ENCODE measurements at places on chromosomes 4 and X.

DNA sequence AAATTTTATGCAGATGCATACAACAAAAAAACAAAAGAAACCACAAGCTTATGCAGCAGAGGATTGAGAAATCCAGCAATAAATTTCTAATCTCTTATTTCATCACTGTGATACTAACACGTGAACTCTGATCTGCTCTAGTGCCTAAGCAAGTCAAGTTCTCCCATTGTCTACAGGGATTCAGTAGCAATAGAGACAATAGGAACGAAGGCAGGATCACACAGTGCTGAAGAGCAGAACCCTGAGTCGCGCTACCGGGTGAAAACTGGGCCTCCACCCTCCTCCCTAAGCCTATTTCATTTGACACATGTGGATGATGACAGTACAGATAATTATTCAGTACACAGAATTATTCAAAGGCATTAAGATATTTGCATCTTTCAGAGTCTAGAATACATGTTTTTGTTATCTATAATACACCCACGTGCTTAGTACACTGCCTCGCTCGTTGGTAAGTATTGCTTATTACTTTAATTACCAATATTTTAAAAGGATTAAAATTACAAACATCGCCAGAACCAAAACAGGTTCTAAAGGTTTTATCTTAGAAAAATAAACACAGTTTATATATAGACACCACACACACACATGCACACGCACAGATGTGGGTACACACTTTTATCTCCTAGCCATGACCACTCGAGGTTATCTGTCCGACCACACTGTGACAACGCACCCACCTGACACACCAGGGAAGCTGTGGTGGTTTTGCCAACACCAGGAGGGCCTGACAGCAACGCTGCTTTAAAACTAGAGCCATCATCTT lies 60.1 kb downstream of the RFC1 start:
- peak; percentile 68 for DNase-seq

DNA sequence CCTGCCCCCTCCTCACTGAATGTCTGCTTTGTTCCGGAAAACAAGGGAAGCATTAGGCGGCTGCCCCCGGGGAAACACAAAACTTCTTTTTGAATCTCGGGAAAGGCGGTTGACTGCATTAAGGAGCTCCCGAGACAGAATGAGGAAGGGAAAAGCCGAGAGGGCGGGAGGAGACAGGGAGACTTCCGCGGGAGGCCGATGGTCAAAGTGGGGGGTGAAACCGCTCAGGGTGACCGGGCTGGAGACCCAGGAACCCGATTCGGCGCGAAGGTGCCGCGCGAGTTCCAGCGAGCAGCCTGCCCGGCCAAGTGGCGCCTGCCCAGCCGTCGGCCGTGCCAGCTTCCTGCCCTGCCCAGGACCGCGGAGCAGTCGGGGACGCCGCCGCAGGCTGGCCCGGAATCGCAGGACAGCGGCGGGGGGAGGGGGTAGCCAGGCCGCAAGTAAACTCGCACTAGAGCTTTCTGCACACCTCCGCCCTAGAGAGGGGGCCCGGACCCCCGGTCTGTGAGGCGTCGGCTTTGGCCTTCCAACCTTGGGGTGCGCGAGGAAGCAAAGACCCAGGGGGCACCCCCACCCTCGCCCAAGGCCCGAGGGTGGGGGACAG lies 55.1 kb upstream of the BCOR start:
- peak; percentile 52 for DNase-seq

DNA sequence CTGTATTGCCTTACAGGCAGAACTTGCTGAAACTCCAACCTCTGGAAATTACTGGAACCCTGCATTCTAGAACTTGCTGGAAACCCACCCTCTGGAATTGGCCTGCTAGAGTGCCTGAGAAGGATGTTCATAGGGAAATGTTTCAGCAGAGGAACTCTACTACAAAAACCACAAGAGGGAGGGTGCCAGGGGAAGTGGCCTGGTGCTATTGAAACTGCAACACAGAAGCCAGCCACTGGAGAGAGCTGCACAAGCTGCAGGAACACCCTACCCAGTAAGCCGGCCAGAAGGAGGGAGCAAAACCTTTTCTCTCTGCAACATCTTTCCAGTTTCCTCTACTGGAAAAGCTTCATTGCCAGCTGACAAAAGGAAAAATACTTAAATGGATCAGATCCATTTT lies 2.5 kb upstream of the BRWD3 start:
- DNase-seq: peak; percentile 48

DNA sequence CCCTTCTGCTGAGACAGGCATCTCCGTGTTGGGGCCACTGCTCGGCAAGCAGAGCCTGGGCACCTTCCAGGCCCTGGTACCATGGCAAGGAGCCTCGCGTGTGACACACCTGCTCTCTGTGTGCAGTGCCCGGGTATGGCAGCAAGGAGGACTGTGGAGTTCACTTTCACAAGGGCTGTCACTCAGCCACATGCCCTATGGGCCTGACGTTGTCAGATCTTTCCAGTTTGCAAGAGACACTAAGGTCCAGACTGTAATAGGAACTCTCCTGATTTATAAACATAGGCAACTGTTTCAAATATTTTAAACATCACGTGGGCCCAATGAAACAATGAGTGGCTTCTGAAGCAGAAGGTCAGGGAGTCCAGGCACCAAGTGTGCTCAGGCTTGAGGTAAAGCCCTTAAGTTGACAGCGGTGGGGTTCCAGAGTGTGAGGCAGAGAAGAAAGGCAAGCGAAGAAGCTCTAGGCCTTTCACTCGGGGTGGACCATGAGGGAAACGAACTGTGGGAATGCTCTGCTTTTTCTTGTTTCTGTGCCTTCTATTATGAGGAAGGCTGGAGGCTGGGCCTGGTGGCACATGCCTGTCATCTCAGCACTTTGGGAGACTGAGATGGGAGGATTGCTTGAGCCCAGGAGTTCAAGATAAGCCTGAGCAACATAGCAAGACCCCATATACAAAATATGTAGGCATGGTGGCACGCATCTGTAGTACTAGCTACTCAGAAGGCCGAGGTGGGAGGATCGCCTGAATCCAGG lies 108.6 kb upstream of the TRIM2 start:
- DNase-seq: no peak

GRCh38 chrX:15911734-15912550 lies 57.3 kb upstream of the AP1S2 start:
- peak; percentile 56 for DNase-seq

DNA sequence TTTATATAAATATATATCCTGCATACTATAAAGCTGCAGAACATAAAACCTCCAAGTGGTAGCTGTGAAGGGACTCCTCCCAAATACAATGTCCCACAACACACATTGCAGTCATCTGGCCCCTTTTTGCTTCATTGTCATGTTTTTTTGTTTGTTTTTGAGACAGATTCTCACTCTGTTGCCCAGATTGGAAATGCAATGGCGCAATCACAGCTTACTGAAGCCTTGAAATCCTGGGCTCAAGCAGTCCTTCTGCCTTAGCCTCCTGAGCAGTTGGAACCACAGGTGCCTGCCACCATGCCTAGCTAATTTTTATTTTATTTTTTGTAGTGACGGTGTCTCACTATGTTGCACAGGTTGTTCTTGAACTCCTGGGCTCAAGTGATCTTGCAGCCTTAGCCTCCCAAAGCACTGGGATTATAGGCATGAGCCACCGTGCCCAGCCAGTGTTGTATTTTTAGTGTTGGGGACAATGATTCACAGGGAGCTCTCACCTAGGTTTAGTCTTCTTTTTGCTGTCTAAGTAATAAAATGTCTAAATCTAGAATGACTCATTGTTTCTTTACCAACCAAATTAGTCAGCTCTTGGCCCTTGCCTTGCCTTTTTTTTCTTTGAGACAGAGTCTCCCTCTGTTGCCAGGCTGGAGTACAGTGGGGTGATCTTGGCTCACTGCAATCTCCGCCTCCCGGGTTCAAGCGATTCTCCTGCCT lies 24.0 kb upstream of the XIAP start:
- DNase-seq: no peak

- no peak for DNase-seq
Measured at GRCh38 chrX:19630776-19631707, 115.7 kb upstream of the MAP3K15 start.

DNA sequence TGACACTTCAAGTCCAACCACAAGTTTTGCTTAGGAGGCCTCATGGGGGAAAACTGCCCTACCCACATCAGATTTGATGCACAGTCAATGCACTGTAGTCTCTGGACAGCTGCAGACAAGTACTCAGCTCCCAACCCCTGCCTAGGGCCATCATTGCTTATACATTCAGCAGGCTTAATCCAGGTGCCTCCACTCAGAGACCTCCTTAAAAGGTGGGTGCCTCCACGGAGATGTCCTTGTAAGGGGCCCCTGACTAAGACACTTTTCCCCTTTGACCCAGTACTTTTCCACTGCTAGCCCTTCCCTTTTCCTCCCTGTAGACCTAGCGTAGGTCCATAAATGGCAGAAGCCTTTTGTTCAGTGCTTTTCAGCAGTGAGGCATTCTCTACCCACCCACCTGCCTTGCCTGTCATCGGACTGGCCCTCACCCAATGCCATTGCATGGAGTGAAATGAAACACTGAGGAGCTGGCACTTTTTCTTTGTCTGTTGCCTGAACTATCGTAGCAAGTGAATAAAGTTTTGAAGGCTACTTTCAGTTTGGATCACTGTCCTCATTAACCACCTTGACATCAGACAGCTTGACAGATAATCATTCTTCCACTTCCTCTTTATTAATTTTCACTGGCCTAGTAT lies 23.8 kb upstream of the PLK4 start:
- DNase-seq: no peak

DNA sequence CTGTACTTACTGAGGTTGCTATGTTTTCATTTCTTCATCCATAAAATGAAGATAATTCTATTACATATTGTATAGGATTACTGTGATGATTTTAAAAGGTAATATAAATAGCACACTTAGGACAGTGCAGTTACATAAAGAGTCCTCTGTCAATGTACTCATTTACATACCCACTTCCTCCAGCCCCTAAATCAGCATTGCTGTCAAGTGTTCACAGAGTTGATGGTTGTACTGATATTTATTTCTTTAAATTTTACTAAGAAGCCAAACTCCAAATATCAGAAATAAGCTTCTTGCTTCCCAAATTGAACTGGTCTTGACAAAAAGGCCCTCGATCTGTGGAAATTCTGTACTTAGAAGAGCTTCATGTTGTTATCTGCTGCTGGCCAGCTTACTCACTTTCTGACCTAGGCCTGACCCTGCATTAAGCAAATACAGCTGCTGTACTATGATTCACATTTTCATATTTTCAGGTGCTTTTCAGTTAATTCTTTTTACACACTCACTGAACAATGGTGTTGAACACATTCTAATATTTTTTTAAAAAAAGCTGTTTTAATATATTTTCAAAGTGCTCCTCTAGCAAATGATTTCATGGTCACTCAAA lies 259.6 kb downstream of the UNC5C start:
- DNase-seq: no peak

- no peak for DNase-seq
Measured at GRCh38 chrX:14357314-14357713, 172.0 kb upstream of the GLRA2 start.

DNA sequence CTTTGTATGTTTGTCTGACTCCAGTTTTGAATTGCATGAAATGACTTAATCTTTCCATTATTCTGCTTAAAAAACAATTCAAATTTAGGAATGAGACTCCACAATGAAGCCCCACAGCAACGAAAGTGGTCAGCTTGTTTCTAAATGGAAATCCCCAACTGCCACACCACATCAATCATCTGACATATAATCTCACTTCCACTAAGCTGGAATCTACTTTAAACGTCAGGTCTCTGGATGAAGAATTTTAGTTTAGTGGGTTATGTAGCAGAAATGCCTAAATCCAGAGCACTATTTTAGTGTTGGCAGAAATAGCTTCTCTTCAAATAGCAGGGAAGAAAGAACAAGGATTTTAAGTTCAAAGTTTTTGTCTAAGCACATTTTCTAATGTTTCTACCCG lies 1.7 kb upstream of the BMP2K start:
- no peak for DNase-seq

DNA sequence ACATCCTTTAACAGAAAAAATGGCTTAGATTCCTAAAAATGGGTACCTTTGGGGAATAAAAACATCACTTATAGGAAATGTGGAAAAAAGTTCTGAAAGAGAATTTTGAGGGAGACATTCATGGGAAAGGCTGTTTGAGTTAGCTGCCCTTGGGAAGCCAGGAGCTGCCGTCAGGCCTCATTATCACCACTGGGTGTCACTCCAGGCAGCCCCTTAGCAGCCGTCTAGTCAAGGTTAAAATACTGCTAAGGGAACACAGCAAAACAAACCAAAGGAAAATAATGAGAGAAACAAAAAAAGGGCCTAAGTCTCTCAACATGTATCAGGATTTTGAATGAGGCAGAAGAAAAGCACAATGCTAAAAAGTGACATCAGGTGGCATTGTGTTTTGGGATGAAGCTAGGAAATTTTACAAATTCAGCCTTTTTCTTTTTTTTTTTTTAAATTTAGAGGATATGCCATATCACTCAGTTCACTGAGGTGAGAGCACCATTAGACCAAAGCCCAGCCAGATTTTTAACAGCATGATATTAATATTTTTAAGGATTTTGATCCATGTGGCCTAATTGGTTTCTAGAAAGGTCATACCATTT lies 235.3 kb downstream of the GPAT3 start:
- peak; percentile 64 for DNase-seq

DNA sequence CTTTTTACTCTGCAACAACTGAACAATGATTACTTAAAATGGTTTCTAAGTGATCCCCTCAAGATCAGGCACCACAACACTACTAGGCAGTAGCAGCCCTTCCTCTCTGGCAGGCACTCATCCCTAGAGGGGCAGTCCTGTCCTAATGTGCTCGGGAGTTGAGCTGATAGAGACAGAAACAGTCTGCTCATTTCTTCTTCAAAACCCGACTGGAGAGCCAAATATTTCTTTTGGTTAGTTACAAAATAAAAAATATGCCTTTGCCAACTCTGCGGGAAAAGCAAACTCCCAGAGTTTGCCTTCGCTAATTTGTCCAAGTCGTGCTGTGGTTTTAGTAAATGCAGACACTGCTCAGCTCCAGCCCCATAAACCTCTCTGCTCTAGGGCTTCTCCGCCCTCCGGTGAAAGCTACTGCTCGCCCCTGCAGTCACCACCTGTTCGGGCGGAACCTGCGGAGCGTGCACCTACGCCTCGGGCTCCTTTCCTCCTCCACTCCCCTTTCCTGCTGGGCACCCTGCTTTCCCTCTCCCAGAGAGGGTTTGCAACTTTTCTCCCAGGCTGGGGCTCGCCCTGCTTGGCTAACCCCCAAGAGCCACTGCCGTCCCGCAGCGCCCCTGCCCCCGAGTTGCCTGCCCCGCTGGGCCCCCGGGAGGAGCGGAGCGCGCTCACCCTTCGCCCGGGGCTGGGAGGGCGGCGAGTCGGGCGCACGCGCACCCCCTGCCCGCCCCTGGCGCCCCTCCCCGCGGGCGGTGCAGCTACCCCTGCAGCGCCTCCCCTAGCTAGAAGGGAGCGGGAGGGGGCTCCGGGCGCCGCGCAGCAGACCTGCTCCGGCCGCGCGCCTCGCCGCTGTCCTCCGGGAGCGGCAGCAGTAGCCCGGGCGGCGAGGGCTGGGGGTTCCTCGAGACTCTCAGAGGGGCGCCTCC lies at the start of gene NPNT:
NPNT (plus strand) TSS at position 812 of the 923 bp plus-strand sequence. CDS start 182 bp downstream, outside the sequence.
- DNase-seq: no peak

GRCh38 chrX:15437724-15438123 lies 53.5 kb upstream of the VEGFD start:
- no peak for DNase-seq

GRCh38 chr4:6200922-6201362 lies 593 bp upstream of the JAKMIP1 start:
- no peak for DNase-seq

Measured in pons (tissue), 1 donor.